ENCODE measurements at places on chromosomes 11 and 22.

DNA sequence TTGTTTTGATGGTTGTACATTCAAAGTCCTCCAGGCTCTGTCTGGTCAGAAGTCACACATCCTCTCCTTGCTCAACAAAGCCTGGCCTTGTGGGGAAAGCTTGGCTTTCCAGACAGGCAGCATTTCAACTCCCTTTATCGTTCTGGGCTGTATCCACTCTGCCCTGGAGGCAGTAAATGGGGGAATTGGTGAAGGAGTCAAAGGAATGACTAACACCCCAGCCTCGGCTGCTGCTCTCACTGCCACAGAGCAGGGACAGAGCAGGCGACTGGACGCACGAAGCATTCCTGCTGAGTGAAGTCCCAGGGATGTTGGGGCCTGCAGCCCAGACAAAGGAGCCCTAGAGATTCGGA is 52.8 kb downstream of the WNT11 start:
- DNase-seq = no peak

DNA sequence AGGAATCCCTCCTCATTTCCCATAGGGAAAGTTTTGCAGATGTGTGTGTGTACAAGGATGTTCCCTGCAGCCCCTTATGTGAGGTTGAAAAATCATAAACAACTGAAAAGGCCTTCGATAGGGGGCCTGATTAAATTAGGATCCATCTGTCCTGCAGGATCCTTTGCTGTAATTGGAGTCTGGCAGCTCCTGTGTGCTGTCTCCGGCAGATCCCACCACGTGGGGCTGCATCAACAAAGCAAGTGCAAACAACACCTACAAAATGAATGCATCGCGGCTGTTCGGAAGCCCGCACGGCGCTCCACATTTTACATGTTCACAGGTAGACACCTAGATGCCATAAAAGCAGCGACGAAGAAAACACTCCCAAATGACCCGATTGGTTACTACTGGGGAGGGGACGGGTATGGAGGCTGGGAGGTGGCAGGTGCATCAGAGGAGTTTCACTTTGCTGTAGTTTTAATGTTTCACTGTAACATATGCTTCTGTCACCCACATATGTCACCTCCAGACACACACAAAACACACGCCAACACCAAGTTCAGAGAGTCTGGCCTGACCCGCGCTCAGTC is 52.2 kb downstream of the NFAM1 start:
- no peak for DNase-seq

DNA sequence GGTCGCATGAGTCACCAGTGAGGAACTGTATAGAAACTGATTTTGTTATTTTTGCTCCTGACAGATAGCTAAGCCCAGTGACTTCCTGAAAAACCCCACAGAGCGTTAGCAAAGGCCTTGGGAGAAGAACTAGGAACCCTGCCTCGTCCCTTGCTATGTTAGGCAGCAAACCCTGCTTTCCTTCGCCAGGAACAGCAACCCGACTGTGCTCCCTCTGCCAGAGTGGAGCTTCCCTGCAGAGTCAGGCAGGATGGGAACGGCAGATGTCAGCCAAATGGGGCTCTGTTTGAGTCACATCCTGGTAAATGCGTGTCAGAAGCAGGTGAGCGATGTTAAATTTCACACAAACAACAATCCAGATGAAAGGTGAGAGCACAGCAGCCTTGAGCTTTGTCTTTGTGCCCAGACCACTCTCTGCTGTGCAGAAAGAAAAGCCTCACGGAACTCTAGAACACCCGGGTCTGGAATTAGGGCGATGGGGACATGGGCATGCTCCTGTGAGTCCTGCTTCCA is 186.6 kb downstream of the ADAMTS15 start:
- no peak for DNase-seq

- no peak for DNase-seq
Observed at GRCh38 chr11:115067471-115067870, 389.1 kb downstream of the NXPE2 start.

DNA sequence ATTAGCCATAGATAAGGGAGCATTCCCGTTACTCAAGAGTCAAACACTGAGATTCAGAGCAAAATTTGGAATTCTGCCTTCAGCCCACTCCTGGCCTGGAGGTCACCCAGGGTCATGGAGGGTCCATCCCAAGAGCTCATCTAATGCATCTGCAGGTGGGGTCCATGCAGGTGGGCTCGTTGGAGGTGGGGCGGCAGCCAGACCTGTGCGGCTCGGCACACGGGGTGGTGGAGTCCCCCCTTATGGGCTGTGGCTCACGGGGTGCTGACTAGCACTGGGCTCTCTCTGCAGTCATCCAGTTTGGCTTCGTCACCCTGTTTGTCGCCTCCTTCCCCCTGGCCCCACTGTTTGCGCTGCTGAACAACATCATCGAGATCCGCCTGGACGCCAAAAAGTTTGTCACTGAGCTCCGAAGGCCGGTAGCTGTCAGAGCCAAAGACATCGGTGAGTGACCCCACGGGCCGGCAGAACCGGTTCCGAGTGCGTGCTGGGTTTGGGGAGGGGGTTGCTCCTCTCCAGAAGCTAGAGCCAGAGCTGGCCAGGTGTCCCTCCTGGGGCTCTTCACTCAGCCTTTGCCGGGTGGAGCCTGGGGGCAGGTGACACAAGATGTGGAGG is 32.4 kb upstream of the FADD start:
- DNase-seq = no peak
